RPMI7951 (cell line): ENCODE measurements at places on chromosomes 6 and 20.

DNA sequence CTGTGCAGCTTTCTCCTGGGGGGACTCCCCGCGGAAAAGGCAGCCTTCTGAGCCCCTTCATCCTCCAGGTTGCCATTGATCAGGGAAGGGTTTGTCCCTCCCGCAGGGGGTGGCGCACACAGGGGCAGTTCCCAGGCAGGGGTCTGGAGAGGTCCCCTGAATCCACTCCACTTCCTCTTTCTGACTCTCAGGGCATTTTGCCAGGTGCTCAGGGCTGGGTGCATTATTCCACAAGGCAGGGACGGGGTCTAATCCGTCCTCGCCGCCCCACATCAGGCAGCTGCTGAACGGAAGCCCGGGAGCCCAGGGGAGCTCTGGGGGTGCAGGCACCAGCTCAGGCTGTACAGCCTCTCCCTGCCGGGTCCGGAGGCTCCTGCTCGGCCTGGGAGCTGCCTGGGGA lies 180.9 kb downstream of the TTLL2 start:
- DNase-seq, result no peak

- no peak for DNase-seq
These were observed 24.9 kb upstream of the ITCH start for GRCh38 chr20:34337982-34338726.

- DNase-seq, result peak; percentile 43
These were observed 91.9 kb upstream of the SIRPA start for GRCh38 chr20:1803061-1803931.

- DNase-seq, result no peak
These were observed 46.9 kb downstream of the JARID2 start for GRCh38 chr6:15292721-15293302.

- DNase-seq, result no peak
These were observed 39.2 kb downstream of the SRSF3 start for GRCh38 chr6:36633370-36633769.

- DNase-seq, result no peak
These were observed 218.6 kb downstream of the OGFRL1 start for GRCh38 chr6:71507183-71507582.

- DNase-seq, result no peak
These were observed 28.1 kb upstream of the TXNDC5 start for GRCh38 chr6:7938562-7939183.

- DNase-seq, result no peak
These were observed 63.7 kb downstream of the C6orf118 start for GRCh38 chr6:165245701-165246100.

DNA sequence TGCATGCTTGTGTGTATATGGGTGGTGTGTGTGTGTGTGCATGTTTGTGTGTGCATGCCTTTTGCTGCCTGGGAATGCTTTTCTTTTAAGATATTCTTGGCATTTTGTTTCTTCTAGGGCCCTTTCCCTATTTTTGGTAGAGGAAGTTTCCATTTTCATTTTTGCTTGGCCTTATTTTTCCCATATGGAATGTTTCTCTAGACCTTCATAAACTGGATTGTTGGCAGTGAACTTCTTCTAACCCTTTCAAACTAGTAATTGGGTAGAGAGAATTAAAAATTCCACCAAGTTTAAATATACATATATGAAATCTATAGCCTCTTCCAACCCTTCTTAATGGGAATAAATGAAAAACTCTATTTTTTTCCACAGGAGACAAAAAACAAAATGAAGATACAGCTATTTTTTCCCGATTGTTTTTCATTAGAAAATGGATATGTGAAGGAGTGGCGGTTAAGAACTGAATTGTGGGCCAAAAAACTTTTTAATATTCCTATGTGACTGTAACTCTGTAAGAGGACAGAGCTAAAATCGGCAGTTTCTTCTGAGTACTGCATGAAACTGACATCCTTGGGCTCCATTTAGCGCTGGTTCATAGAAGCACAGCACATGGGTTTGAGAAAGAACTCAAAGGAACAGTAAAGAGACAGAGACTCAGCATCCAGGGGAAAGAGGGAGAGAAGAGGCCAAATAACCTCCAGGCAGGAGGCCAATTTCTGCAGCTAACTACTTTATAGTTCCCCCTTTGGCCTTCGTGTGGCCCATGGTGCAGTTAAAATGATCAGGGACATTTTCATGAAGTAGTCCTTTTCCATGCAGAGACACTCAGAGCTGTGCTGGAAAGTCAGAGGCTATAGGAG lies 102.1 kb downstream of the TMEM170B start:
- DNase-seq, result no peak

- peak; percentile 86 for DNase-seq
These were observed 305.8 kb upstream of the PRDM1 start for GRCh38 chr6:105780146-105780860.

DNA sequence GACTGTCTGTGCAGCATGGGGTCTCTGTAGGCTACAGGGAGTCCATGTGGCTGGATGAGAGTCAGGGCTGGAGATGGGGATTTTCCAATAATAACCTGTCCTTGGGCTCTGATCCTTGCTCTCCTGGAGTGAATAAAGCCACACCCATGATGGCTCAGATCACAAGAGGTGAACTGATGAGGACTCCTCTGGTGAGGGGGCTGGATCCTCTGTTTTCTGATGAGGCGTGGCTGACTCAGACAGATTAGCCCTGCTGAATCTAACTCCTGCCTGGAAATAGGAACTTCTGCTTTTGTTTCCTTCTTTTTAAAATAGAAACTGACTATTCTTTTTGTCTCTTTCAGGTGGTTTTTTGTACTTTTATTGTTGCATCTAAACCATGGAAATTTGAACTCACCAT lies 27.0 kb downstream of the CST9L start:
- no peak for DNase-seq

DNA sequence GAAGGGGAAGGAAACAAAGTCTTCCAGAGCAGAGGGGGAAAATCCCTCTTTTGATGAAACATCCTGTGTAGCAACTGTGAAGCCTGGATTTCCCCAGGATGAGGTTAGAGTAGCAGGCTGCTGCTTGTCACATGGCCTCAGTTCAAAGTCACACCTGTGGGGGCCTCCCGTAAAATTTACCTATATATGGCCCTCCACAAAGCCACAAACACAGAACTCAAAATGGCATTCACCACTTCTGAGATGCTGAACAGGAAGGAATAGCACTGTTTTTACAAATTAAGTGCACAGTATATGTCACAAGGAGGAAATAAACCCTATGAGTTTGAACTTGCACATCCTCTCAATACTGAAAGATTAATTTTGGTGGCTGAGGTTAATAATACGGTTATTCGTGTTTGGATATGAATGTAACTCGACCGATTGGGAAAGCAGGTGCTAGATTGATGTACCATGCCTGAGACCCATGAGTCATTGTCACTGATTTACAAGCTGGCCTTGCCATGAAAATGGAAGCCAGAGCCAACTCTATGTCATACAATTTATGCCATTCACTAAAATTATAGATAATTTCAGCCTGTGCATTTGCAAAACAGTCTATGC lies 70.6 kb downstream of the SGK1 start:
- DNase-seq, result no peak

DNA sequence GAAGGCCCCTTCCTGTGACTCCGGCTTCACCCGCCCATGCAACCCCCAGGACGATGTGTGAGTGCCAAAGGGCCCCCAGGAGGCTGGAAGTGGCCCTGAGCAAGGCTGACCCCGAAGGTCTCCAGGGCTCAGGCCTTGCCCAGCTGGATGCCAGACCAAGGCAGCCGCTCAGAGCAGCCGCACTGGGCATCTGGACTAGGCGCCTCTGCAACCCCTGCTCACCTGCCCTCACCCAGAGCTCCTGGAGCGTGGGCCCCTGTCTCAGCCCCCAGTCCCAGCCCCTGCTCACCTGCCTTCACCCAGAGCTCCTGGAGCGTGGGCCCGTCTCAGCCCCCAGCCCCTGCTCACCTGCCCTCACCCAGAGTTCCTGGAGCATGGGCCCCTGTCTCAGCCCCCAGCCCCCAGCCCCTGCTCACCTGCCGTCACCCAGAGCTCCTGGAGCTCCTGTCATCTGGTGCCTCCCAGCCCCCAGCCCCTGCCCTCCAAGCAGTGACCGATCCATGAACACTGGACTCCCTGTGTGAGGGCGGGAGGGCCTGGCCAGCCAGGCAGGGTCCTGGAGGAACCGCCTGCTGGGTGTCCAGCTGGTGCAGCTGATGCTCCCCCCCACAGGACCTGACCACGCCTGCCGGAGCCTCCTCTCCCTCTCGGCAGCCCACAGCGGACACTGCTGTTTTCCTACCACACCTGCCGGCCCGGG lies 1.1 kb downstream of the SRMS start:
- DNase-seq, result no peak

GRCh38 chr20:38228436-38228835 lies 32.1 kb downstream of the KIAA1755 start:
- DNase-seq, result peak; percentile 57

GRCh38 chr20:24235296-24236175 lies 233.9 kb upstream of the SYNDIG1 start:
- no peak for DNase-seq

DNA sequence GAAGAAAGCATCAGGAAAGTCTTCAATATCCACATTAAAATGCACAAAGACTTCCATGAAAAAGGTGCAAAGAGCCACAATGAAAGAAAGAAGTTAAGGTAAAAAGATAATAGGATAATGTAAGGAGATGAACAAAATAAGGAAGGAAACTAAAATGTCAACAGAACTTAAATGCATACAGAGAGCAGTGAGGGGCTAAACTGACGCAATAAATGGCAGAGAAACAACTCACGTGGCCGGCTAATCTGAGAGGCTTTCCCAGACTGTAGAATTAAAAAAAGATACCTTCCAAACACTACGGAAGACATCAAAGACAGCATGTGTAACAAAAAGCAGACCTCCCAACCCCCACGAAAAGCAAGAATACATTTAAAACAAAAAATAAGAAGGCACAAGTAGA lies 73.7 kb downstream of the GMDS start:
- DNase-seq, result no peak

GRCh38 chr6:79898076-79898475 lies 49.3 kb downstream of the ELOVL4 start:
- no peak for DNase-seq

GRCh38 chr6:133724726-133725125 lies 164.2 kb upstream of the TCF21 start:
- DNase-seq, result peak; percentile 51

DNA sequence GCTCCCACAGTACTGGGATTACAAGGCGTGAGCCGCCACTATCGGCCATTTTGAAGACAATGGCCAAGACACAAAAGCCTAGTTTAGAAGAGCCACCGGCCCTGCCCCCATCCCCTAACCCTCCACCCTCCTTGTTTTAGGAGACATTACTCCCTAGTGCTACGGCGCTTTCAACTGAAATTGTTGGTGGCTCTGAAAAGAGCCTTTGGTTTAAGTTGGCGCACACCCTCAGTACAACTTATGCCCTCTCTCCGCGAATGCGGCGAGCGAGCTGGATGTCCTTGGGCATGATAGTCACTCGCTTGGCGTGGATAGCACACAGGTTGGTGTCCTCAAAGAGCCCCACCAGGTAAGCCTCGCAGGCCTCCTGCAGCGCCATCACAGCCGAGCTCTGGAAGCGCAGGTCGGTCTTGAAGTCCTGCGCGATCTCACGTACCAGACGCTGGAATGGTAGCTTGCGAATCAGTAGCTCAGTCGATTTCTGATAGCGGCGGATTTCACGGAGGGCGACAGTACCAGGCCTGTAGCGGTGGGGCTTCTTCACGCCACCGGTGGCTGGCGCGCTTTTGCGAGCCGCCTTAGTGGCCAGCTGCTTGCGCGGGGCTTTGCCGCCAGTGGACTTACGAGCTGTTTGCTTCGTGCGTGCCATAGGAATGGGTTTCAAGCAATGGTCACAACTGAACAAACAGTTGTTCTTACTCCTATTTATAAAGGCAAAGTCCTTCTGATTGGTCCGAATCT lies 114.9 kb upstream of the BTN3A2 start:
- peak; percentile 94 for DNase-seq

- no peak for DNase-seq
These were observed 2.2 kb downstream of the TNF start for GRCh38 chr6:31577579-31577966.

GRCh38 chr6:89244241-89244985 lies 27.3 kb upstream of the GABRR1 start:
- no peak for DNase-seq

- no peak for DNase-seq
These were observed 105.4 kb upstream of the NFATC2 start for GRCh38 chr20:51647674-51648570.

GRCh38 chr6:149961728-149962425 lies 1.9 kb upstream of the ULBP1 start:
- DNase-seq, result peak; percentile 17
